NCI-H187 (cell line): ENCODE measurements at places on chromosomes 3 and 15.

GRCh38 chr15:98308117-98308516 is 340.2 kb upstream of the IGF1R start:
- no peak for DNase-seq

GRCh38 chr3:37980462-37981347 is 9.9 kb upstream of the VILL start:
- no peak for DNase-seq

DNA sequence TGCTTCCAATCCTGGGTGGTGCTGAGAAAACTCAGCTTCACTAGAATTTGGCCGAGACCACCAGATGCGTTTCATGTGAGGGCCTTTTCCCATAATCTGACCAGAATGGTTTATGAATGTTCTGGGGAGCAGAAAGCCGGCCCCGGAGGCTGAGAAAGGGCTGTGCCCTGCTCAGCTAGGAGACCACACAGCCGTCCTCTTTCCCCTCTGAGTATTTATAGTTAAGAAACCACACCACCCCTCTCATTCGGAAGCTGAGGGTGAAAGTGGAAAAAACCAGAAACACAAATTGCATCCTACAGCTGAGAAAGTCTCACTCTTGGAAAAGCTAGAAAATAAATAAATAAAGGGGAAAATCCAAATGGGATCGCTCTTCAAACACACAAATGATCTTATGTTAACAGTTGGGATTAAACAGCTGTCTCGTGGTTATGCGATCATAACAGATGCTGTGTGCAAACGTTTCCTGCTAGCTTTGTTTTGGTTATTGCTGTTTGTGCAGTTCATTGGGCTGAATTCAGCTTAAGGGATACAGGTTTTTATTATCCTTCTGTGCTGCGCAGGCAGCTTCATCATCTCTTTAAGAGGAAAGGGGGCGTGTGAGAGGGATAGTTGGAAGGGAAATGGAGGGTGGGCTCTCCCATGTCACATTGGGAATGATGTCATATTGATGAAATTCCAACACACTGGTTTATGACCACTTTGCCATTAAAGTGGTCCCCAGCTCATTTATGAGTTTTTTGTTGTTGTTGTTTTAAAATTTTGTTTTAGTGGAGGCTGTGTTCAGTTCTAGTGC is 1026.2 kb upstream of the NR2F2 start:
- DNase-seq, result no peak

DNA sequence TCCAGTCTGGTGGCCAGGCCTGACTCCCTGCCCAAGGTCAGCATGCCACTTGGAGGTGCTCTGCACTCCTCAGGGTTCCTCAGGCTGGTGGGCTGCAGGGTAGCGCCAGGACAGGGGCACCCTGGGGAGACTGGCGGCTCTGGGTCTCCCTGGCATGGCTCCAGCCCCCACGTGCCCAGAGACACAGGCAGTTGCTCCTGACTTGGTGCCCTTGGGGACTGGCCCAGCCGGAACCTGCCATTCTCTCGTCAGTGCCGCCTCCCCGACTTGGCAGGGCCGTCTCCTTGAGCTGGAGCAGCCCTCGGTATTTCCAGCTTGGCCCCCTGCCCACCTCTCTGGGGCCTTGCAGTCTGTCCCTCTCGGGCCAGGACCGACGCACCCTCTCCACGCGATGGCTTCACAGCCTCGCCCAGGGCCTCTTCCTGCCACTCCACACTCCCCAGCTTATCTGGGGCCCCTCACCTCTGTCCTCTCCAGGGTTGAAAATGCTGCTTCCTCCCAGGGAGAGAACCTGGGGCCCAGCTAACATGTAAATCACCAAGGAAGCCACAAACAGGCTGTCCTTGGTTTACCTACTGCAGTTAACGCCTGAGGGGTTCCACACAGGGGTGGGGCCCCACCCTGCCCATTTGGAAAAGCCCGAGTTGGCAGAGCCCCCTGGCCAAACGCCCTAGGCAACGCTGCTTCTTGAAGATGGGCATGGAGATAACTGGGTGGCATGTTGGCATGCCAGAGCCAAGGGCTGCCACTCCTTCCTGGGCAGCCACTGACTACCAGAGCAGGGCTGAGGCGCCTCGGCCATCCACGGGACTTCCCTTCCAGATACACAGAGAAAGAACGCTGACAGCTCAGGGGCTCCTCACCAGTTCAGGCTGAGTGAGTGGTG is 61.4 kb downstream of the SMAD6 start:
- no peak for DNase-seq

DNA sequence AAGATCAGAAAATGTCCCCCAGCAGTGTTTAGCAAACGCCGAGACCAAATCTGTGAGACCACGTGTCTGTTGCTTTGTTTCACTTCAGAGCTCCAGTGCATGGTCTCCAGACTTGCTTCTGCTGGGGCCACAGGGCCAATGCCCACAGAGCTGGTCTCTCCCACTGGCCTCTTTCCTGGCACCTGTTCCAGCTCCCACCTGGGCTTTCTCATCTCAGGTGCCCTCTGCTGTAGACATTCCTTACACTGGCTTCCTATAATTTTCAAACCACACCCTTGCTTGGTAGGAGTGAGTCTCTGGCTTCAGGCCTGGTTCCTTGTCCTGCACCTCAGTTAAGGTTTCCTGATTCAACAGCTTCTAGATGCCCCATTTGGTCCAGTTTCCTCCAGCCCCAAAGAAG is 243.1 kb downstream of the ADAMTS17 start:
- DNase-seq, result no peak

- no peak for DNase-seq
Measured at GRCh38 chr15:58457466-58457965, 25.7 kb downstream of the LIPC start.
